Pulmonary artery endothelial cell (primary cell): ENCODE measurements at places on chromosomes 7 and 10. TPM values are rescaled to one million over a fixed set of nuclear protein-coding genes. Genes with fewer than 3 reads are reported as not detected.

DNA sequence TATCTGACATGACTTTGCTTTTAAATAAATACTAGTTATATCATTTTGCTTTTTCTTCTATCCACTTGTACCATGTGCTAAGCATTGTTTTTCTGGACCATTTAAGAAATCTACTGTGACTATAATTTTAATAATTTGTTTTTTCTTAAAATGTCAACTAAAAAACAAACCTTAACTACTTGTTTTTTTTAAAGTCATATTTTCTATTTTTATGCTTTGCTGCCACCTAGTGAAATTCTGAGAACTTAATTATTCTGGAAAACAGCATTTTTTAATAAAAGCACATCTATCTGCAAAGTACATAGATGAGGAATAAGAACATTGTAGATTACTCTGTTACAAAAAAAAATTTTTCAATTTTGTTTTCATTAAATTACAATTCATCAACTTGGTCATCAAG, 47.4 kb downstream of the ORC5 start:
- DNase-seq: no peak

- no peak for DNase-seq
Observed at GRCh38 chr7:115722302-115722977, 308.1 kb downstream of the TFEC start.

The LMOD2 gene
- 0.07 TPM in 1 of 2 replicates, not detected in the other for total RNA-seq

DNA sequence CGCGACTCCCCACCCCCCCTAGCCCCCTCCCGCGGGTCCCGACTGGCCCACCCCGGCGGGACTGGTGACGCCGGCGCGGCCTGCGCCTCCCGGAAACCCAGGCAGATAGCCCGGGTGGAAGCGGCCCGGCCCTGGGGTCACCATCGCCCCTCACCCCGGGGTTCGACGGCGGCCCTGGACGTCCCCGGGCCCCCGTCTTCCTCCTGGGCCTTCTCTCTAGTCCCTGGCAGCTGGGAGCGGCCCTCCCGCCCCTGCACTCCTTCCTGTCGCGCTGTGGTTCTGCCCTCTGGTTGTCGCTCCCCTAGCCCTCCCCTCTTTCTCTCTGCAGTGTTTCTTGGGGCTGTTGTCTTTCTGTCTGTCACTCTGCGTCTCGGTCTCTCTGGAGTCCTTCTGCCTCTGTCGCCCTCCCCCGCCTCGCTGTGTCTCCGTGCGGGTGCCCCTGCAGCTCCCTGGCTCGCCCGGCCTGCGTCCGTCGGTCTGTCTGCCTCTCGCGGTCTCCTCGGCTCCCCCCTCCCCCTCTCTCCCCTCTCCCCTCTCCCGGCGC, 90.5 kb upstream of the PAX2 start:
- DNase-seq: no peak

The FAM131B gene
- total RNA-seq: 1.2 and 1.5 TPM in 2 replicates

DNA sequence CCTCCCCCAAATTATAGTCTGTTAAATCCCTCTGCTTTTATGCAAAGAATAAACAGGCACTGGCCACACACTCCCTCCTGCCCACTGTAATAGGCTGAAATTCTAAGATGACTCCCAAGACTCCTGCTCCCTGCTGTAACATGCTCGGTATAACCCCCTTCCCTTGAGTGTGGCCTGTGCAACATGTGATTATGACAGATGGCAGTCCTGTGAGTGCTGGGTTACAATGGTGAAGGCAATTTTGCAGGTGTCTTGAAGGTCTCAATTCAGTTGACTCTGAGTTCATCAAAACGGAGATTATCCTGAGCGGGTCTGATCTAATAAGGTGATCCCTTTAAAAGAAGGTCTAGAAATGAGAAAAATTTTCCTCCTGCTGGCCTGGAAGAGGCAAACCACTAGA, 55.9 kb downstream of the CREB3L2 start:
- DNase-seq: no peak

The SPDYE16 gene
- total RNA-seq: 0.28 TPM in 1 of 2 replicates, not detected in the other

DNA sequence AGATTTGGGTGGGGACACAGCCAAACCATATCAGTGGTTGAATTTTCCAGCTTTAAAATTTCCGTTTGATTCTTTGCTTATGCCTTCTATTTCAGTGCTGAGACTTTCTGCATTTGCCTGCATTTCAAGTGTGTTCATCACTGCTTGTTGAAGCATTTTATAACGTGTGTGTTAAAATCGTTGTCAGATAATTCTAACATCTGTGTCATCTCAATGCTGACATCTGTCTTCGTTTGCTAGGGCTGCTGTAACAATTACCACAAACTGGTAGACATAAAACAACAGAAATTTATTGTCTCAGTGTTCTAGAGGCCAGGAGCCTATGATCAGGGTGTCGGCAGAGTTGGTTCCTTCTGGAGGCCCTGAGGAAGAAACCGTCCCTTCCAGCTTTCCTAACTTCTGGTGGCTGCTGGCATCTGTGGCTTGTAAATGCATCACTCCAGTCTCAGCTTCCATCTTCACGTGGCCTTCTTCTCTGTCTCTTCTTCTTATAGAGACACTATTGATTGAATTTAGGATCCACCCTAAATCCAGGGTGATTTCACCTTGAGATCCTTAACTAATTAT, 71.1 kb upstream of the SDK1 start:
- no peak for DNase-seq

DNA sequence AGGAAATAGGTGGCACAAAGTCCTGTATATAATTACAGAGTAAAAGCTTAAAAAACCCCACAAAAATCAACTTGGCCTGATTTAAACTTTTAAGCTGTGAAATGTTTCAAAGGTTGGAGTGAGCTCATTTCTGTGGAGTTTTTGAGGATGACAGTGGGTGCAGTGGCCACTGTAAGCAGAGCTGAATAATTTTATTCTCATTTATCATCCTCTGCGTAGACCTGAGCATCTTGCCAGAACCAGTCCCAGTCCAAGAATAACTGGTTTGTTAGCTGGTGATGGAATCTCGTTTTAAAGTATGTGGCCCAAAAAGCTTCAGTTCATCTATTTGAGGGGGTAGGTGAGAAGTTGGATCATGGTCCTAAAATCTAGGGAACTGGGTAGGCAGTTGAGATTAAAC, 4.4 kb downstream of the BMPER start:
- DNase-seq: no peak

DNA sequence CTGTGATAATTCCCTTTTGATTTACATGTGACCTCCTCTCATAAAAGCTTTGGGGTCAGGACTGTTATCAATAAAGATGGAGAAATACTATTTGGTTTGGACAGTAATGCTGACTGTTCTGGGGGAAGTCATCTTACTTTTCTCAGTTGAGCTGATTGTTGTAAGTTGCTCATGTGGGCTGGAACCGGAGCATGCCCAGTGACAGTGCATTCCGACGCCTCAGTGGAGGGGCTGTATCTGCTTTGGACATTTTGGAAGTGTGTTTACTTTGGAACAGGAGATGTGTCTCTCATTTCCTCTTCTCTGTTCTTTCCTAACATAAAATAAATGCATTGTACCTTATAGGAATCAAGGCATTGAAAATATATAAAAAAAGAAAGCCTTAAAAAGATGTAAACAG, 30.1 kb downstream of the RBM33 start:
- DNase-seq: no peak

The CHCHD2 gene
- total RNA-seq: 219 and 373 TPM in 2 replicates

DNA sequence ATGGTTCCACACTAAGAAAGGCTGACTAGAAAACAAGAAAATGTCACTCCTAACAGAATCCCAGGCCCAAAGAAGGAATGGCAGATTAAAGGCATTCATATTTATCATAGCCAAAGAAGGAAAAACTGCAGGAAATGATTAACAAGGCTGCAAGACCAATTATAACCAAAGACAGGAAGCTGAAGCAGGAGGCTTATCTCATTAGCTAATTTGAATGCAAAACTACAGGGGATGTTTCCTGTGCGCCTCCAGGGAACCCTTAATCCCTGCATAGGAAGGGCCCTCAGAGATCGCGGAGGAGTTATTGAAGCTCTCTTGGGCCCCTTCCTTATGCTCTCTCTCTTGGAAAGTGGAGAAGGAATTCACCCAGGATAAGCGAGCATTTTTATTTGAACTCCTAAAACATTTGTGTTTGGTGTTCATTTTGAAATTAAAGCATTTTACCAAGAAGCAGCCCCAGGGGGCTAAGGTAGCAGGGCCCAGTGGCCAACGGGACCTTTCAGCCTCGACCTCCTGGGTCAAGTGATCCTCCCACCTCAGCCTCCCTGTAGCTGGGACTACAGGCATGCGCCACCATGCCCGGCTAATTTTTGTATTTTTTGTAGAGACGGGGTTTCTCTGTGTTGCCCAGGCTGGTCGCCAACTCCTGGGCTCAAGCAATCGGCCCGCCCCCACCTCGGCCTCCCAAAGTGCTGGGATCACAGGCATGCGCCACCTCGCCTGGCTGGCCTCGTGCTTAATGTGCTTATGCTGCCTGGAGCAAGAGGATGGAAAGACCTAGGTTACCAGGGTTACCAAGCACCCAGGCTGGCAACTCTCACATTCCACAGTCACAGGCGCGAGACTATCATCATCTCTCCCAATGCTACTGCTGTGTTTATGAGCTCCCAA, 24.1 kb upstream of the PROSER2 start:
- DNase-seq: peak; percentile 62

DNA sequence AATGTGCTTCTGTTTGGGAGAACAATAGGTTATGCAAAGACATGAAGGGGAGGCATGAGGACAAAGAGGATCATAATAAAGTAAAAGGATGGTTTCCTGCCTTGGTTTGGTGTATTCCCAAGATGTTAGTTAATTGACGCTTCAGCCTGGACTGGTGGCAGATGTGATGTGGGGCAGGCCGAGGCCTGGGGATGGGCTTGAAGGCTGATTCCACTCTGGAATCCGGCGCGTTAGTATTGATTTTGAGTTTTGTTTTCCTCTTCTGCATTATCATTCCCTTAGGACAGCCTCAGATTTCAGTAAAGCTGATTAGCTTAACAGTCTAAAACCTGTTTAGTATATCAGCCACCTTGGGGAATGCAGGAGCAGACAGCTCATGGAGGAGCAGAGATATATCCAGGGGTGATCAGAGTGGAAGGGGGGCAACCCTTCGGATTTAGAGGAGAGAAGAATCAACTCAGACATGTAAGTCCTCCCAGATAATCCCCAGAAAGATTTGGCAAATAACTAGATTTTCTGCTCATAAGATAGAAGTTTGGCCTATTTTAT, 159.8 kb upstream of the MTPN start:
- no peak for DNase-seq
